NCI-H1930 (cell line): ENCODE measurements at places on chromosomes 12 and 14.

GRCh38 chr12:124618291-124618902, 51.0 kb upstream of the NCOR2 start:
- no peak for DNase-seq

- DNase-seq = no peak
Observed at GRCh38 chr12:40632933-40633332, 59.3 kb upstream of the CNTN1 start.

DNA sequence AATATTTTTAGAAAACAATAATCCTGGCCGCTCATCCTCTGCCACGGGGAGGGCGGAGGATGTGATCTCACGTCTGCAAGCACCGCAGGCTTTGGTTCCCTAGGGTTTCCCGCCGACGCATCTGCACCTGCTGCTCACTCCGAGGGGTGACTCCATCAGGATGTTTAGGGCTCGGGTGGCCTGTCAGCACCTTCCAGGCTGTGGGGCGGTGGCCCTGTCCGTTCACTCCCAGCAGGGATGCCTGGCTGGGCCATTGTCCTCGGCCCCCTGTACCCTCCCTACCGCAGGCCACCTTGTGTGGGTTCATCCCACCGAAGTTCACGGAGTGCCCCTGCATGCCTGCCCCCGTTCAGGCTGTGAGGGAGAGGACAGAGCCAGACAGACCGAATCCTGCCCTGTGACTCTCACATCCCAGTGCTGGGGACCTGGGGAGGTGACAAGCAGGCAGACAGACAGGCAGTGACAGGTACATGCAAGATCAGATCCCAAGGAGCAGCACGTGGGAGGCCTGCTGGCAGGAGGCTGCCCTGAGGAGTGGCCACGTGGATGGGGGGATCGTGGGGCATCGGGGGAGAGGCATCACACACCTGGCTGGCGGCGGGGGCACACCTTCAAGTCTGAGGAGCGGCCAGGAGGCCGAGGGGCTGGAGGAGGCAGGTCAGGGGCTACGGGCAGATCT, 112.6 kb downstream of the ADGRD1 start:
- no peak for DNase-seq

GRCh38 chr12:43407816-43408645, 144.0 kb downstream of the ADAMTS20 start:
- no peak for DNase-seq

DNA sequence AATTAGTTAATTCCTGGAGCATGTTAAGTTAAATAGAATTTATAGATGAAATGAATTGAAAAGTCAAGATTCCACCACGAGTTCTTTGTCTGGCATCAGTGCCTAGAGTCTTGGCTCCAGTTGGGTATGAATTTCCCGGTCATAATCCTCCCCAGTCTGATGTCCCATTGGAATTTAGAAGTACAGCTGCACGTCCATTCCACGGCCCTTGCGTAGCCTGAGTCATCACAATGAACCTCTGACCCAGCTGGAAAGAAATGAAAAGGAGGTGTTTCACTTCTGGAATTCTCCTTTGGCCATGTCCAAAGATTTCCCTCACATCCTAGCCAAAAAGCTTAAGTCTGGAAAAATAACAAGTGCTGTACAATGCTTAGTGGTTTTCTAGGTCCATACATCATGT, 122.7 kb downstream of the KICS2 start:
- DNase-seq = no peak

DNA sequence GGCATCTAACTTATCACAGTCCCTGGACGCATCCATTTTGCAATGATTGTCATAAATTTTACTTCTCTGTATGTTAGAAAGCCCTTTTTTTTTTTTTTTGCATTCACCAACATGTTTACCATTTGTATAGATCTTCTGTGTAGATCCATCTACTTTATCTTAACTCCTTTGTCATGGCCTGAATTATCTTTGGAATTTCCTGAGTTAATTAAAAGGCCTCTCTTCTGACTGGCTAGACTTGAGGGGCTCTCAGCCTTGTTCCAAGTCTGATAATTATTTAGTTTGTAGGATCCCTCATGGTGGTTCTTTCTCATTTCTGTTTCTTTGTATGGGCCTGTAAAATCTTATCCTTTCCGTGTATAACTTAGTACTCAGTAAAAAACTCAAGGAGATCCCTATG, 387.0 kb downstream of the C12orf50 start:
- no peak for DNase-seq

DNA sequence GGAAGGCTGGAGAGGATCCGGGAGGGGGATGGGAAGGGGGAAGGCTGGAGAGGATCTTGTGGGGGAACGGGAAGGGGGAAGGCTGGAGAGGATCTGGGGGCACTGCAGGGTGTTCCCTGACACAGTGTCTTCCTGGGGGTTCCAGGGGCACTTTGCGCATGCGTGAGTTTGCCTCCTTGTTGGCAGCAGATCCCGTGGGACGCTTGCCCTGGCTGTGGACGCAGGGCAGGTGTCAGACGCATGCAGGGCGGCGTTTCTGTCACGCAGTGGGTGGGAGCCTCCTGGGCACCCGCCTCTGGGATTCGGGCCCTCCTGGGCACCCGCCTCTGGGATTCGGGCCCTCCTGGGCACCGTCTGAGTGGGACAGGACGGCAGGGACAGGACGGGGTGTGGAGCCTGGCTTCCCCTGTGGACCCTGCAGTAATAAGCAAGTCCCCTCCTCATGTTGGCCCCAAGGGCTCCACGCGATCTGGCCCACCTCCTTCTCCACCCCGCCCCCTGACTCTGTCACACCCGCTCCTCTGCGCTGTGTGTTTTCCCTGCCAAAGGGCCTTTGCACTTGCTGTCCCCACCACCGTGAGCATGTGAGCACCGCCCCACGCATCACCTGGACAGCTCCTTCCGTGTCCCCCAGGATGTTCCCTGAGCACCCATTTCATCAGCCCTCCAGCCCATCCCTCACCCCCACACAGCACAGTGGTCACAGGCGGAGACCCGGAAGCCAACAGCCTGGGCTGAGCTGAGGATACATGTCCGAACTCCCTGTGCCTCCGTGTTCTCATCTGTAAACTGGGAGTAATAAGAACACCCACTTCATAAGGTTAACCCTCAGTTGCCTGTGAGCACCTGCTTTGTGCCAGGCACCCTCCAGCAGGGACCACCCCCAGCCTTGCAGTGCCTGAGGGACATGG, 4.4 kb downstream of the MMP17 start:
- peak; percentile 23 for DNase-seq

- no peak for DNase-seq
Observed at GRCh38 chr12:58500399-58500798, 419.9 kb downstream of the LRIG3 start.

DNA sequence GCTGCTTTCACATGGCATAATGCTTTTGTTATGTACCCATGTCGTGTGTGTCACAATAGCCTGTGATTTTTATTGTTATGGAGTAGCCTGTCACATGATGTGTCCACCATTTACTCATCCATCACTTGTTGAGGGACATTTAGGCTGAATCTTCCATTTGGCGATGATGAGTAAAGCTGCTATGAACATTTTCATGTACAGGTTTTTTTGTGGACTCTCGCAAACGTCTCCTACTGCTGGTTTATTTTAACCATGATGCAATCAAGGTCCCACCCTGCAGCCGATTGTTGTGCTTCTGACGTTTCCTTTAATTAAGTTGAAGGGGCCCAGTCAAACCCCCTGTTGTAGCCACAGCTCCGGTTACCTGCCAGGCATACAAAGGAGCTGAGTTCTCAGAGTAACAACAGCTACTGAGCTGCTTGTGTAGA, 63.2 kb downstream of the ZNF664 start:
- no peak for DNase-seq

- no peak for DNase-seq
Observed at GRCh38 chr14:77284466-77284865, 13.5 kb upstream of the NGB start.

DNA sequence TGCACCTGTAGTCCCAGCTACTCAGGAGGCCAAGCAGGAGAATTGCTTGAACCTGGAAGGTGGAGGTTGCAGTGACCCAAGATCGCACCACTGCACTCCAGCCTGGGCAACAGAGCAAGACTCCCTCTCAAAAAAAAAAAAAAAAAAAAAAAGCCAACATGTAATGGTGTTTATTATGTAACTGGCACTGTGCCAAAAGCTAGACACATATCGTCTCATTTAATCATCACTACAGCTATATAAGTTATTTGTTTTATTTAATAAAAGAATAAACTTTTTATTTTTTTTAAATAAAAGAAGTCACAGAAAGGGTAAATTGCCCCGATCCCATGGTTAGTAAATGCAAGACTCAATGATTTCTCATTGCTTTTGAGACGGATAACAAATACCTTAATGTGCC, 76.9 kb downstream of the PTCSC3 start:
- DNase-seq = no peak

- DNase-seq = no peak
Observed at GRCh38 chr12:115541891-115542421, 735.5 kb downstream of the MED13L start.

GRCh38 chr12:32072102-32072501, 34.5 kb upstream of the BICD1 start:
- no peak for DNase-seq
